Panc1 (cell line): ENCODE measurements at places on chromosomes 12 and 14.
A peak's percentile ranks its signal among the peaks of the same experiment; 100 is the strongest.

GRCh38 chr12:57793920-57794319 lies 11.3 kb downstream of the TSFM start:
- DNase-seq: no peak

DNA sequence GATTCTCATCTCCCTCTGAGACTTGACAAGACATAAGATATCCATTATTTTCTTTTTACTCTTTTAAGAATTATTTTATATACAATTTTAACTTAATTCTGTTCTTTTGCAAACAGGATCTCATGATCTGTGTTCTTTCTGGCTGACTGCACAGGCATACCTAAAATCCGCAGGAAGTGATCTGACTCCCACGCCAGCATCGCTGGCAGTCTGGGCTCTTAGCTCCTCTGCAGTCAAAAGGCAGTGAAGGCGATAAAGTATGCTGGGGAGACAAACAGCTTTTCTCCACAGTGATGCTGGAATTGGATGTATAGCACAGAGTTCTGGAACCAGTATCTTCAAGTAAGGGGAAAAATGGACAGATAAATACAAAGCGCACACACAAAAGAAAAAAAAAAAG lies 52.4 kb downstream of the DICER1 start:
- no peak for DNase-seq

DNA sequence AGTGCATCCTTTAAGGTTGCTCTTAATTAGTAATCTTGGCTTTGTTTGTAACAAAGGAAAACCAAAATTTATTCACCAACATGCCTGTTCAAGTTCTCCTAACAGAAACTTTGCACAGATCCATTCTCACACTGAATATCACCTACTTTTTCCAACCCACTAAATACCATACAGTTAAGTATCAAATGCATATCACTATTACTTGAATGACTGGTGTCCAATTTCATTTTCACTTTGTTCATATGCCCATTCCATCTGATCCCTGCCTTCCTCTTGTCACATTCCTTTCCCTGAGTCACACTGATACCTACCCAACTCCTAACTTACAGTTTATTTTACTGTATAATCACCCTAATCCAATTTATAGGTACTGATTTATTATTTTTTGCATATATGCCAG lies 286.4 kb downstream of the NELL2 start:
- no peak for DNase-seq

- no peak for DNase-seq
Observed at GRCh38 chr14:52033101-52033642, 35.7 kb downstream of the NID2 start.

GRCh38 chr12:53825246-53826081 lies 73.7 kb upstream of the CISTR start:
- peak; percentile 95 for DNase-seq

DNA sequence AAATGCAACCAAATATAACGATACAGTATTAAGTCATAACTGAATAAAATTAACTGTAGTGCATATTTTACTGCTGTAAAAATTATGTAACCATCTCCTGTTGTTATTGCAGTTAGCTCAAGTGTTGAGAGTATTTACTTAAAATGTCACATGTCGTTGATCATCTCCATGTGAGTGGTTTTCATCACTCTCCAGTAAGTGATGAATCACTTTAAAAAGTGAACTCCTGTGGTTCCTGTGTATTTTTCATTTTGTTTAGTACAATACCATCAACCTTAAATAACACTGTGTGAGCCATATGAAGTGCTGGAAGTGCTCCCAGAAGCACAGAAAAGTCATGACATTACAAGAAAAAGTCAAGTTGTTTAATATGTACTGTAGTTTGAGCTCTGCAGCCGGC lies 104.7 kb upstream of the SLCO1B1 start:
- no peak for DNase-seq

DNA sequence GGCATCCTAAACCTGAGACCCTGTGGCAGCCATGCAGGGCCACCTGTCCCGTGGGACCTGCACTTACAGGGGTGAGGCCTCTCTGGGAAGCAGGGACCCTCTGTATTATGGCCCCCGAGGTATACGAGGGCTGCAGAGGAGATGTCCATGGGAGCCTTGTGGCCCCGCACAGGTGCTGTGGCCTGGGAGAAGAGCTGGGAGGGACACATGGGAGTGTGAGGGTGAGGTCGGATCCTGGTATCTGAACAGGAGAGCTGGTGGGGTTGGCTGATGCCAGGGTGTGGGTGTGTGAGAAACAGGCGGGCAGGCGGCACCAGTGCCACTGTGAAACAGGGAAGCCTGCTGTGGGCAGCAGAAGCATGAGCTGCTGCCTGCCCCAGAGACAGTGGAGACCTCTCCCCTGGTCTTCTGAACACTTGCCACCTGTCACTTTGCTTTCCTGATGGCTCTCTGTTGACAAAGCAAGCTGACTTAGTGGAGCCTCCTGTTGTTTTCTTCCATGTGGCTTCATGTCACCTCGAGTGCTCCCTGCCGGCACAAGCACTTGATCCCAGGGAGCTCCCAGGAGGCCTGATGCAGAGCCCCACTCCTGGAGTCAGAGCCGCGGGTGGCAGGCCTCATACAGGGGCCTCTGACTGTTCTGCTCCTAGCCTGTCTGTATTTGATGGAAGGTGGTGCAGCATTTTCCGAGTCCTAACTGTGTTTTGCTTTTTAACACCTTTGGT lies 19.8 kb upstream of the AMN start:
- no peak for DNase-seq

GRCh38 chr12:117622087-117622486 lies 260.7 kb upstream of the NOS1 start:
- DNase-seq: no peak

DNA sequence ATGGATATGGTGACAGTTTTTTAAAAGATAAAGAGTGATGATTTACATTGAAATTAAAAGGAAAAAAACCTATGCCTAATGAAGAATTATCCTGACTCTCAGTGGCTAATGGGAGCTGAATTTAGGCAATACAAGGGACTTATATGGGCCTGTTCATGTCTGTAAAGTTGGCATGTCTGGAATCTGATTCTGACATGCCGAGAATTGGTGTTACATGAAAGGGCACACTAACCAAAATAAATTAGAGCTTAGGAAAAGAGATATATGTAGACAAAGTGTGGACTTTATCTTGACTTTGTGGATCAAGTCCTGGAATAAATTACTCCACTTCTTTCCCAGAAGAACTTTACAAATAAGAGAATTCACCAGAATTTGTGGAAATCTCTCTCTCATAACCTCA lies 1.1 kb downstream of the TDG start:
- DNase-seq: no peak

GRCh38 chr12:51265024-51265423 lies 5.2 kb downstream of the SMAGP start:
- DNase-seq: no peak

GRCh38 chr12:25458047-25458552 lies 95.0 kb downstream of the LMNTD1 start:
- peak; percentile 94 for DNase-seq

GRCh38 chr14:98840091-98840490 lies 431.9 kb downstream of the BCL11B start:
- DNase-seq: no peak

- DNase-seq: no peak
Observed at GRCh38 chr14:105484069-105484996, 2.4 kb upstream of the CRIP1 start.

DNA sequence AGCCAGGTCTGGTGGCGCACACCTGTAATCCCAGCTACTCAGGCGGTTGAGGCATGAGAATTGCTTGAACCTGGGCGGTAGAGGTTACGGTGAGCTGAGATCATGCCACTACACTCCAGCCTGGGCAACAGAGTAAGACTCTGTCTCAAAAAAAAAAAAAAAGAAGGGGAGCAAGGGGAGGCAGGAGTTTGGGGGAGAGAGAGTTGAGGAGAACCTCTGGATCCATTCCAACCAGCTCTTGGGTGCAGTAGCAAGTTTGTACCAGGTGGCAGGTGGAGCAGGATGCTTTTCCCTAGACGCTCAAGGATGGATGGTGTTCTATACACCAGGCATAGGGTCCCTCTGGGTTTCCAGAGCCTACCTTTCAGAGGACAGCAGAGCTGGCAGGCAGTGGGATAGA lies 1.9 kb downstream of the NFE2 start:
- no peak for DNase-seq

DNA sequence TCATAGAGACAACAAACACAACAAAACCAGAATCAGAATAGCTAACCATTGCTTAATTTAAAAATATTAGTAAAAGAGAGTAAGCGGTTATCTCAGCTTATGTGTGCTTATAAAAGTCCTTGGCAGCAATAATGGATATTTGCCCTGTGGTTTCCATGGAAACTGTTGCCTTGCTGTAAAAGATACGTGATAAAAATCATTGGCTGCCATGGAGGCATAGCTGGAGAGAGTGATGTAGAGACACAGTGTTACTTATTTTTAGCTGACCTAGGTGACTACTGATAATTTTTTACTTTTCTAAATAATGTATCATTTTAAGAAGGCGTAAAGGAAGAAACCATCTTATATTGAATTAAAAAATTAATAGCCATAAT lies 92.9 kb downstream of the ERC1 start:
- DNase-seq: no peak

DNA sequence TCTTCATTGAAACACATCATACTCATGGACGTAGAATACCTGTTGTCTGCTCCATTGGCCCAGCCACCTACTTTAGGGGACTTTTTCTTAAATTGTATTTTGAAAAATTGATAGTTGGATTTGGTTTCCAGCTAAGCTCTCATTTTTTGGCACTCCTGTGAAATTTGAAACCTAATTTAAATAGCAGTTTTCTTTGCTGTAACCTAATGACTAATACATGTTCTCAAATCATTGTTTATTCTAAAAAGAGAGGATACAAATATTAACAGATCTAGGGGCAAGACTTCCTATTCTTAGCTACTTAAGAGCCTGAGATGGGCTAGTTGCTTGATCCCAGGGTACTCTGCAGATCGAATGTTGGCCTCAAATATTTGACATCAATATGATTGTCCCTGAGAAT lies 78.9 kb downstream of the PLEKHA5 start:
- no peak for DNase-seq

DNA sequence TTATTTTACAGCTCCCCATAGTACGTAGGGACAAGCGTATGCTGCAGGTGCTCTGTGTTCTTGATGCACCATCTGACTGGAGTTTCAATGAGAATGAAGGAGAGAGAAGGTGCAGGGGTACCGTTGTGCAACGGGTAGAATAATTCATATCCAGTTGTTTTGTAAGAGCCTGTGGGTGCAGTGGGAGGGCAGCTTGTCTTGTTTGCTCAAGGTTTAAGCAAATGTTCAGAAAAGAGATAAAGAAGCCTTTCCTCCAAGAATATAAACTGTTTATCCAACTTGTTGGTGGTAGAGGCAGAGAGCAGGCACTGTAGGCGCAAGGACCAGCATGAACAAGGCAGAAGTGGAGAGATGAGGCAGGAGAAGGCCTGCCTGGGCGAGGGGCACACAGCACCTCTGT lies 64.2 kb downstream of the ADCK1 start:
- DNase-seq: no peak

- DNase-seq: no peak
Observed at GRCh38 chr12:32761716-32762115, 6.0 kb upstream of the YARS2 start.

- DNase-seq: no peak
Observed at GRCh38 chr14:105913861-105914260, 387.5 kb downstream of the TMEM121 start.

DNA sequence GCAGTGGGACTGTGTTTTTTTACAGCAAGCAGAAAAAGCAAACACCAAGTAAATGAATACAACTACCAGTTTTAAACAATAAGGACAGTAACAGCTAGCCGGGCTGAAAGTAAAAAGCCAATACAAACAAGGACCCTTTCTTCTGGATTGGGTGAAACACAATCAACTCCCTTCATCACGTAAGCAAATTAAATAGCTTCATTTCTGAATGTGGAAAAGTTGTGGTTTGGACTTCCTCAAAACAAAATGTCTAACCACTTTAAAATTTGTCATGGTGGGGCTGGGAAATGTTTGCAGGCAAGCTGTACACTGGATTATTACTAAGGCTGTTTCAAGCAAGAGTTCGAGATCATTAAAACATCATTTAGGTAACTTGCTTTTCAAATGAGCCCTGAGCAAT lies 47.4 kb downstream of the TCHP start:
- no peak for DNase-seq

DNA sequence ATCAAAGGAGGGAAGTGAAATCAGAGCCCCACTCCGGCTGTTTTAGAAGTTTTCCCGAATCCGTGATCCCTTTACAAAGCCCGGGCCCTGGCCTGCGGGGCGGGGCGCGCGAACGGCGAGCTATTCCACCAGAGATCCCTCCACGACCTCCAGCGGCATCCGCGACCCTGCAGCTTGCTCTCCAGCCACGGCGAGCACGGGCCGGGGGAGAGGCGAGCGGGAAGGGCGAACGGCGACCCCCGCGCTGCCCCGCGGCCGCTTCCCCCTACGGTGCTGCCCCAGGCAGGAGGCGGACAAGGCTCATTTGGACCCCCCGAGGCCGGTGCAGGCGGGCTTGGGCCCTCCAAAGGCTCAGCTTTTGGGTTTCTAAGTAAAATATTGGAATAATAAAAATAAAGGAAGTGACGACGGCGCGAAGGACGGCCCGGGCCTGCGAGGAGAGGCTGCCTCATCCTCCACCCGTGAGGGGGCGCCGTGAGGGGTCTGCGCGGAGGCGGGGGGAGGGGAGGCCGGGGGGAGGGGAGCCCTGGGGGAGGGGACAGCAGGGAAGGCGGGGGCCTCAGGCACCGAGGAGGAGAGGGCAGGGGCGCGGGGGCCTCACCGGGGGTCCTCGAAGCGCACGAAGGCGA lies 613 bp downstream of the SRSF9 start:
- DNase-seq: no peak

DNA sequence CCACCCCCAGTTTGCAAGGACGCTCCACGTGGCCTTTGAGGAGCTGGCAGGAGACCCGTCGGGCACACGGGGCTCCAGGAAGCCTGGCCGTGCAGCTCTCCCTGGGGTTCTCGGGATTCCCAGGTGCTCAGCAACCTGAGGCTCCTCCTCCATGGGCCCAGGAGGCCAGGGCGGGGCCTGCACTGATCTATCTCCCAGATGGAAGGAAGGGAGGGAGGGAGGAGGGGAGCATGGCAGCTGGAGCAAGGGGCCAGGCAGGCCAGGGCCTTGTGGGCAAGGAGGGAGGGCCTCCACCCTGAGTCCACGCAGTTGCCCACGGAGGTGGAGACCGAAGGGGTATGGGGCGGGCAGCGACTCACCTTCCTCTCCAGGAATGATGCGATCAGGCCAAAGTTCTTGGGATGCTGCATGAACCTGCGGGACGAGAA lies 127.3 kb downstream of the RFLNA start:
- DNase-seq: no peak
